Activated naive CD8-positive, alpha-beta T cell treated with anti-CD3 and anti-CD28 coated beads, Interleukin-2, amount 10 ng/mL, durations not matched to agents 7 days and 5 days (primary cell): ENCODE measurements at places on chromosomes 2 and 18. TPM values are rescaled to one million over a fixed set of nuclear protein-coding genes. Genes with fewer than 3 reads are reported as not detected.

NETO1 gene
- not detected for total RNA-seq

SLC4A3 gene
- not detected for total RNA-seq

CPO gene
- total RNA-seq = not detected

CNDP1 gene
- not detected for total RNA-seq

XDH gene
- not detected for total RNA-seq

OTX1 gene
- not detected for total RNA-seq

LINC00305 gene
- not detected for total RNA-seq

FAHD2A gene
- total RNA-seq = 34.8 TPM

ACTR3 gene
- 414 TPM for total RNA-seq

TLX2 gene
- 0.69 TPM for total RNA-seq

NAT8 gene
- total RNA-seq = not detected

TGOLN2 gene
- 144 TPM for total RNA-seq

OXER1 gene
- not detected for total RNA-seq

ATP8B1 gene
- total RNA-seq = 0.25 TPM

DNA sequence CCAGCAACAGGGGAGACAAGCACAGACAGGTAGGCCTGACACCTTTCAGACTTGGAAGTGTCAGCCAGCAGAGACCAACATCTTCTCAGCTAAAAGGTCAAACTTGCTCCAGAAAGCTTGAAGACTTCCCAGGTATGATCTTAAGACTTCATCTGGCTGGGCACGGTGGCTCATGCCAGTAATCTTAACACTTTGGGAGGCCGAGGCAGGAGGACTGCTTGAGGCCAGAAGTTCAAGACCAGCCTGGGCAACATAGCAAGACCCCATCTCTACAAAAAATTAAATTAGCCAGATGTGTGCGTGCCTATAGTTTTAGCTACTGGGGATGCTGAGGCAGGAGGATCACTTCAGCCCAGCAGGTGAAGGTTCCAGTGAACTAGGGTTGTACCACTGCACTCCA is 39.0 kb upstream of the SPRED2 start:
- no peak for DNase-seq

DNA sequence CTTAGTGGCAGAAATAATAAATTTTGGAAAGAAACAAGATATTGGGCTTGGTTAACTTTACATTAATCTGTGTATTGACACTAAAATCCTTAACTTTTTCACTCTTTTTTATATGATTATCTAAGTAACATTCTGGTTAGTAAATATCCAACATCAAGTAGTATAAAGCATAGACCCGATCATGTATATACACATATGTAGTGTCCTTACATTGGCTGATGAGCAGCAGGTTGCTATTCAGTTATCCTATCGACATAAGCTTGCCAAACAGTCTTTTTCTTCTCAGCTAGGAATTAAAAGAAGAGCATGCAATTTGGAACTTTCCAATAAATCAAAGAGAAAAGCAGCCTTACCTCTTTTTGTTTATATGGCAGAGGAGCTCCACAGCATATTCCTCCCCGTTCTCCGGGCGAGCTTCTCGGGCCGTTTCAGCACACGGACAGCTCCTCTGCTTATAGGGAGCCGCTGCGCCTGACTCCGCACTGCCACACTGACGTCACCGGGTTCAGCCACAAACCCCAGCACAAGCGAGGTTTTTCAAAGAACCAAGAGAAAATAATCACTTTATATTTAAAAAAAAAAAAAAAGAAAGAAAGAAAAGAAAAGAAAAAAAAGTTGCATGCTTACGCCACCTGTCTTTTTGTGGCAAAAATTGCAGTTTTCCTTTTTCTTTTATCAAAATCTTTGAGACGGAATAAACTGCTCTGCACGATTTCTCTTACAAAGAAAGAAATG is at the start of gene SCG2:
Gene SCG2 (minus strand): TSS at position 430 of the 735 bp plus-strand sequence. CDS start 3,079 bp downstream, outside the sequence.
- DNase-seq = peak; percentile 71

DNA sequence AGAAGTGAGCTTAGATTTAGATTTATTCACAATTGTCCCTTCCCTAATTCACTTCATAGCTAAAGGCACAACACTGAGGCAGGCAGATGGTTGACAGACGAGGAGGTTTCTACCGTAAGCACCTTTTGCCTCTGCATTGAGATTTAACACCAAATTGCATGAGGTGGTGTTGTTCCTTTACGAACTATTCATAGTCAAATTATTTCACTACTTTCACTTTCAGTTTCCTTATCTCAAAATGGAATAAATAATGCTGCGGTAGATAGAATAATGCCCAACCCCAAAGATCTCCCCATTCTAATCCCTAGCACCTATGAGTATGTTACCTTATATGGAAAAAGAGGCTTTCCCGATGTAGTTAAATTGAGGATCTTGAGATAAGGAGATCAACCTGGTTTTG is 58.9 kb upstream of the LINC00305 start:
- DNase-seq = no peak

DNA sequence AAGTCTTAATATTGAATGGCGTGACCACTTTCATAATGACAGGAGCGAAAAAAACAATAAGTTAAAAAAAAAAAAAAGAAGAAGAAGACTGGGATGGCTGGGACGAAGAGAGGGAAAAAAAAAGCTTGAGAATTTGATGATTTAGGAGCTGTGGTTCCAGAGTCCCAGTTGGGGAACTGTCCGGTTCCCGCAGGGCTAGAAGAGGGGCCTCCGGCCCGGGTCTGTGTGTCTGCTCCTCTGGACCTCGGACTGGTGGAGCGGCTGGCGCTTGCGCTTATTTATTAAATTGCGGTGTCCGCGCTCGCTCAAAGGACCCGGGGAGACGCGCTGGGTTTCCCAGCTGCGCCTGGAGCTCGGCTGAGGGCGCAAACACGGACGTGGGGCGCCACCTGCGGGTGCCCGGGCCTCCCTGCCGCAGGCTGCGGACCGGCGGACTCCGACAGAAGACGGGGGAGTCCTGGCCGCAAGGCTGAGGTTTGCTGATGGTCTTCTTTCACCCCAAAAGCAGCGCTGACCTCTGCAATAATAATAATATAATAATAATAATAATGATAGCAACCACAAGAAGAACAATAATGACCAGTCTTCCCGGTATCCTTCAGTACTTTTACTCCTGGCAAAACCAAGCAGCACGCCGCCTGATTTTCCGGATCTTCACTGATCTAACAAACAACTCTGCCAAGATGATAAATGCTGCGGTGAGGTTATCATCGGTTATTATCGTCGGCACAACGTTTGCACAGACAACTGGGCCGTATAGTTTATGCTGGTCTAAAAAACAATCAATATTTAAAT is at the start of gene CBLN2:
Gene CBLN2 (minus strand): TSS at position 251 of the 795 bp plus-strand sequence. CDS start 2,182 bp downstream, outside the sequence.
- peak; percentile 66 for DNase-seq

GRCh38 chr2:43459446-43460173 is 136.2 kb downstream of the THADA start:
- DNase-seq = no peak

GRCh38 chr2:3460156-3460555 is 59.2 kb downstream of the ADI1 start:
- DNase-seq = no peak

DNA sequence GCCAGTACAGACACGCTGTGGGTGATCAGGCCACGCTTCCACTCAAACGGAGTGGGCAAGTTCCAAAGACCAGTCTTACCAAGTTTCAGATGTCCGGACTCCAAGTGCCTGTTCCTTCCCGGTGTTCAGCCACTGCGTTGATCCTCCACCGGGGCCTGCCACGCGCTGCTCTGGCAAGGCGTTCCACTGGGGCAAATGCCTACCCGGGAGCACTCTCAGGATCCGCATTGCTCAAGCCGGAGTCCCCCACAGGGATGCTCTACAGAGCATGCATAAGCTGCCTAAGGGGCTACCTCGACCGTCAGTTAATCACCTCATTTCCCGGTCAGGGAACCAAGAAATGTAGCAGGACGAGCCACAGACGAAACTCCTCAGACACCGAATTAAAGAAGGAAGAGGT is 37.0 kb upstream of the CLASP1 start:
- no peak for DNase-seq

- DNase-seq = no peak
Observed at GRCh38 chr2:33058716-33059470, 112.1 kb downstream of the LTBP1 start.

- no peak for DNase-seq
Observed at GRCh38 chr18:60895181-60895580, 438.0 kb upstream of the CDH20 start.

GRCh38 chr2:144682248-144682647 is 162.3 kb upstream of the ZEB2 start:
- DNase-seq = no peak

DNA sequence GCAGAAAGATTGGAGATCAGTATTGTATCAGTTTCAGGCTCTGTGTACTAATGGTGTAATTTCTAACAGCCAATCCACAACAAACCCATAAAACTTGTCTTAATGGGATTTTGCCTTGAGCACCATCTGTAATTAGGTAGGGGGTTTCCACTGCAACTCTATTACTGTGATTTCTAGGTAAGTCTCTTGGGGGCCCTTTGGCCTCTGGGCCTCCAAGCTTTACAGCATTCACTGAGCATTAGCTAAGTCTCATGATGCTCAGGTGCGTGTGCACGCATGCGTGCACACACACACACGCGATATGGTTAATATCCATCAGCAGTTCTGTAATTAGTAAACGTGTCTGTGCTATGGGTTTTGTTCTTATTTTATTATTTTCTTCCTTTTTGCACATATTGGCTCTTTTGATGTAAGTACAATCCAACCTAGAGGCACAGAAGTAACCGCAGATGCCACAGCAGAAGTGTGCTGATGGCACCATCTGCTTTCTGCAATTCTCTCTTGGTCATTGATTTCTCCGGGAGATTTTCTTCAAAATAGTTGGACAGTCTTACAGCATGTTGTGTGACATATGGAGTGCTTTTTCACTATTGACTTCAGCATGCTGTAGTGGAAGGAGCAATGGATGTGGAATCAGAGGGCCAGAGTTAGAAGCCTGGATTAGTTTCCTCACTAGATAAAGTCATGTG is 592.0 kb downstream of the LRRTM4 start:
- DNase-seq = no peak

GRCh38 chr2:54411801-54412354 is 44.2 kb upstream of the SPTBN1 start:
- DNase-seq = no peak

GRCh38 chr2:55995211-55995610 is 71.6 kb upstream of the EFEMP1 start:
- no peak for DNase-seq

DNA sequence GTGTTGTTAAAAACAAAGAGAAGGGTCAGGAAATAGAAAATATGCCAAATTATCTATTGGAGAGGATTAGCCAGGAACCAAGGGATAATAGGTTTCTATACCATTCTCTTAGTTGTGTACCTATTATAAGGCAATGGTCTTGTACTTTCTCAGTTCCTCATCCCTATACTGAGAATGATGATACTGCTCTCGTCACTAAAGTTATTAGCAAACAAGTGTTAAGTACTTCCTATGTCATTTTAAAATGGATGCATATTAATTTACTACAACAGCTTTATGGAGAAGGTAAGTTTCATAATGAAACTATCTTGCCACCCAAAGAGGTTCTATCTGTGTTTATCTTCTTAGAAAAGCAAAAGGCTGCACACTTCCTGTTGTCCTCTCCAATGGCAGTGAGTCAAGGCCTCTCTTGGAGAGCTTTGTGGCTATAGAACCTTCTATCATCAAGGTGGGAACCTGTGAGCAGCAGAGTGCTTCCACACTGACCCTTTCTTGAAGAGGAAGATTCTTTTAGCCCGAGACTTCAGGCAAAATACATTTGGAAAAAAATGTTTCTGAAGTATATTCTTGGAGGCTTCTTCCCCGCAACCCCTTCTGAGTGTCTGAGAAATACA is 460.7 kb upstream of the FANCL start:
- DNase-seq = no peak

DNA sequence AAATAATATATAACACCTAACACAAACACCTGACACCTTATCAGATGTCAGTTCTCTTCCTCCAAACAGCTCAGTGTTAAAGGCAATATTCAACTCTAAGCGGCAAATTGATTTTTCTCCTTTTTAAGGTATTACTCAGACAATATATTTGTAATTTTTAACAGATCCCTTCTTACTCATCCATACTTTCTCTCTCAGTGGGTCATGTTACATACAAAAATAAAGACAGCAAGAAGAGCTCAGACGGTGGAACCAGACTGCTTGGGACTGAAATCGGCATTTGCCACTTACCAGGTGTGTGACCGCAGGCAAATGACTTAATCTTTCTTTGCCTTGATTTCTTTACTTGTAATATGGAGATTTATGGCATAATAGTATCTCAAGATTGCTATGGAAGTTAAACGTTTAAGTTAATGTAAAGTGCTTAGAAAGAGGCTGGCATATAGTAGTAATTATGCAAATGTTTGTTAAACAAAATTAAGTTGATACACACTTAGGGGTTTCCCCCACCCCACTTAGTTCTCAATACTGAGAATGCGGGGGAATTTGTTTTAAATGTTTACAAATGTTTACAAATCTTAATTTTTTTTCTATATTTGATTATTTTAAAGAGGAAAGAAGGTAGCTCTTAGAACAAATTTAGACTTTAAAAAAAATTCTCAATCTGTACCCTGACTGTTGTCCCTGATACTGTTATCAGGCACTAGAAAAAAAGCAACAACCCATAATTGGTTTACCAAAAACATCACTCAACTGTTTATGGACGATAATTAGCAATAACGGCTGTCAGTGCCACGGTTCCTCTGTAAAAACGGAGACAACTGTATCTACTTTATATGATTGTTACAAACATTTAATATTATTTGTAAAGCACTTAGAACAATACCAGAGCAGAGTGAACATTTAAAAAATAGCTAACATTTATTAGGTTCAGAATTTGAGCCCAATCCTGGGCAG is 25.6 kb downstream of the MAP3K2 start:
- no peak for DNase-seq

DNA sequence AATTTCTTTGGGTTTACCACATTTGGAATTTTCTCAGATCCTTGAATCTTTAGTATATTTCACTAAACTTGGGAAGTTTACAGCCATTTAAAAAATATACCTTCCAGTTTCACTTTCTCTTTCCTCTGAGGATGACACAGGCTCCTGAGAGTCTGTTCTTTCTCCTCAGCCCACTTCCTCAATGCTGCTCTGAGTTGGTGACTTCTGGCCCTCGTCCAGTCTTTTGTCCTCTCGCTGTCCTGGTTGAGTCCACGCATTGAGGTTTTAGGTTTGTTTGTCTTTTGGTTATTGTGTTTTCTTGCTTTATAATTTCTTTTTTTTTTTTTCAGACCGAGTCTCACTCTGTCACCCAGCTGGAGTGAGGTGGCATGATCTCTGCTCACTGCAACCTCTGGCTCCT is 40.7 kb upstream of the GALR1 start:
- no peak for DNase-seq

- DNase-seq = no peak
Observed at GRCh38 chr2:254241-254640, 9.6 kb downstream of the SH3YL1 start.

DNA sequence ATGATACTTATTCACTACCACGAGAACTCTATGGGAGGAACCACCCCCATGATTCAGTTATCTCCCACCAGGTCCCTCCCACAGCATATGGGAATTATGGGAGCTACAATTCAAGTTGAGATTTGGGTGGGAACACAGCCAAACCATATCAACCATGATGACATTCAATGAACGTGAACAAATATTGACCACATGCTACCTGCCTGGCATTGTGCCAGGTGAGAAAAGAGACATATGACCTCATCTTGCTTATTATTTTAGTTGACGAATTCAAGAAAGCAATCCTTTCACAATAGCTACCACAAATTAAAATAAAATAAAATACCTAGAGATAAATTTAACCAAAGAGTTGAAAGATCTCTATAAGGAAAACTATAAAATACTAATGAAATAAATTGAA is 286.5 kb upstream of the CRIM1 start:
- no peak for DNase-seq

- no peak for DNase-seq
Observed at GRCh38 chr2:187233811-187234210, 214.2 kb downstream of the CALCRL start.

- DNase-seq = no peak
Observed at GRCh38 chr18:9321736-9322135, 12.8 kb upstream of the TWSG1 start.

- DNase-seq = no peak
Observed at GRCh38 chr18:4172196-4173100, 282.7 kb downstream of the DLGAP1 start.
